ENCODE measurements at places on chromosomes 12 and 14. TPM values are rescaled to one million over a fixed set of nuclear protein-coding genes. Genes with fewer than 3 reads are reported as not detected.
A peak's percentile ranks its signal among the peaks of the same experiment; 100 is the strongest.

Gene EIF2S1
- 178 TPM for total RNA-seq

Gene MYF5
- not detected for total RNA-seq

Gene CLMN
- total RNA-seq, result 10.0 TPM

Gene TMPRSS12
- not detected for total RNA-seq

Gene CMA1
- total RNA-seq, result 1.2 TPM

Gene OTOGL
- 1.6 TPM for total RNA-seq

Gene PROX2
- not detected for total RNA-seq

Gene TMEM132C
- total RNA-seq, result 2.9 TPM

DNA sequence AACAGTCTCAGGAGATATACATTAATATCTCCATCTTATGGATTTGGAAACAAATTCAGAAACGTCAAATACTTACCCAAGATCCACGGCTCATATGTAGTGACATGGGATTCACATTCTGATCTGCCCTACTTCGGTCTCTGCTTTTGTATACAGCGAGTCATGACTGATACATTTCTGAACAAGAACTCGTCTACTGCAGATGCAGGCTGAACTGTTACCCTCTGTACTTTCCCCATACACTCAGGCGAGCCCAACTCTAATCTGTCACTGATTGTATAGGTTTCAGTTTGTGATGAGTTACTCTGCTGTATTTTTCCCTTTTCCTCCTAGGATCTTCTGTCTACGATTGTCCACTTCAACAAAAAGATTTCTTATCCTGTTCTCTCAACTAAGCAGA is 441.6 kb downstream of the CCDC91 start:
- no peaks in the 10 kb centered on the region for H3K27me3 ChIP-seq
- no peaks in the 10 kb centered on the region for H3K4me1 ChIP-seq
- no peaks in the 10 kb centered on the region for H3K36me3 ChIP-seq
- no peak for DNase-seq
- H3K4me3 ChIP-seq, result no peak overlapping the region

- H3K36me3 ChIP-seq, result no peaks in the 10 kb centered on the region
- peaks cover 29% of the 10 kb centered on the region for H3K4me1 ChIP-seq
- H3K4me3 ChIP-seq, result no peak overlapping the region
- no peak for DNase-seq
These were observed 30.9 kb downstream of the SLC35F4 start for GRCh38 chr14:57834961-57835360.

- no peak overlapping the region for H3K4me3 ChIP-seq
- no peaks in the 10 kb centered on the region for H3K27me3 ChIP-seq
- no peak overlapping the region for H3K27ac ChIP-seq
These were observed 525.8 kb upstream of the ATP2B1 start for GRCh38 chr12:90234472-90234871.

- H3K27ac ChIP-seq, result peak overlapping the region; percentile 86
- peak overlapping the region; percentile 68 for H3K4me3 ChIP-seq
- peaks cover 19% of the 10 kb centered on the region for H3K4me1 ChIP-seq
These were observed 814 bp downstream of the RAB2B start for GRCh38 chr14:21475767-21476522.

DNA sequence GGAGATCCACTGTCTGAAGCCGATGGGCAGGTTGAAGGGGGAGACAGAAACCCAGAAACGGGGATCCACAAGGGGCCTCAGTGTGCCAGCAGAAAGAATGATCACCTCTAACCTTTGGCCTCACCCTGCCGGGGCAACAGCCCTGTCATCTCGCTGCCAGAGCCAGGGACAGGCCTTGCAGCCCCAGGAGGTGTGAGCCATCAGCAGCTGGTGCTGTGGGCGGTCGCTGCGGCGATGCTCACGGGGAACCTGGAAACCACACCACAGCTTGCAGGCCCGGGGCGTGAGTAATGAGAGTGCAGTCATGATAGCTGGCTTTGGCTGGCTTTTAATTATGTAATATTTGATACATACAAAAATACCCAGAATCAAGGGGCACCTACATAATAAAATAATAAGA is 4.7 kb upstream of the TTC7B start:
- no peak overlapping the region for H3K27ac ChIP-seq
- H3K36me3 ChIP-seq, result no peaks in the 10 kb centered on the region
- DNase-seq, result no peak
- no peaks in the 10 kb centered on the region for H3K27me3 ChIP-seq

DNA sequence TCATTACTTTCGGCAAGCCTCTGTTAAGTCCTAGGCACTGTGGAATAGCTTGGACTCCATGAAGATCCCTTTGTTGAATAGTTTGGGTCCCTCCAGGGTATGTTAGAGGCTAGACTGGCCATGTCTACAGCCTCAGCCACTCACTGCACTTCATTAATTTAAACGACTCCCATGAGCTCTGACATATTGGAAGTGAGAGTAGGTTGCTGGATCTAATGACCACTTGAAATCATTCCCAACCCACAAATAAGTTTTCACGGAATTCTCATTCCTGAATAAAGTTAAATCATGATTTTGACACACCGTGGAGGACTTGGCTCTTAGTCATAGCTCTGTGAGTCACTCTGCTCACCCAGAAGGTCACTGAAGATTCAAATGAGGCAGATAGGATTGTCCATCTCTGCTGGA is 21.4 kb upstream of the APPL2 start:
- DNase-seq, result no peak
- no peaks in the 10 kb centered on the region for H3K36me3 ChIP-seq
- no peaks in the 10 kb centered on the region for H3K4me1 ChIP-seq
- H3K27me3 ChIP-seq, result peaks cover 16% of the 10 kb centered on the region

GRCh38 chr14:57831981-57832380 is 33.9 kb downstream of the SLC35F4 start:
- no peak for DNase-seq
- H3K27ac ChIP-seq, result no peak overlapping the region
- H3K4me1 ChIP-seq, result peaks cover 32% of the 10 kb centered on the region
- no peak overlapping the region for H3K4me3 ChIP-seq
- H3K36me3 ChIP-seq, result no peaks in the 10 kb centered on the region
- H3K27me3 ChIP-seq, result no peaks in the 10 kb centered on the region

DNA sequence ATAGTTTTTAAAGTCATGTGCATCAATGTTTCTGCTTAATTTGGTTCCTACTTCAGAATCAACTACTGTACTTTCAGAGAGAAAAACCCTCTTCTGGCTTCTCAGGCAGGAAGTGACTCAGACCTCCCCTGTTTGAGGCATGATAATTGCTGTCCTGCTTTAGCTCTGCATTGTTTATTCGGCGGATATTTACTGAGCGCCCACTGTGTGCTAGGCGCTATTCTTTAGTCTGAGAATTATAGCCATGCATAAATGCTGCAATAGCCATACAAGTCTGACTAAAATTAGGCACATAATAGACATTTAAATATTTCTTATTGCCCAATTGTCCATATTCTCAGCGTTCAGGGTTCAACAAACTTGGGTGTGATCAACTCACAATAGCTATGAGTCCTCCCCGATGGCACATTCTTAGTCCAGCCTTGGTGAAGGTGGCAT is 6.1 kb upstream of the AMIGO2 start:
- H3K36me3 ChIP-seq, result no peaks in the 10 kb centered on the region
- H3K4me1 ChIP-seq, result peaks cover 56% of the 10 kb centered on the region
- no peak for DNase-seq
- peak overlapping the region; percentile 7 for H3K27ac ChIP-seq

- no peak for DNase-seq
- no peaks in the 10 kb centered on the region for H3K36me3 ChIP-seq
- no peak overlapping the region for H3K4me3 ChIP-seq
- no peak overlapping the region for H3K27ac ChIP-seq
- no peaks in the 10 kb centered on the region for H3K27me3 ChIP-seq
These were observed 12.0 kb downstream of the AQP6 start for GRCh38 chr12:49984476-49985359.

GRCh38 chr14:96894966-96895365 is 97.8 kb downstream of the VRK1 start:
- no peak overlapping the region for H3K27ac ChIP-seq
- no peak for DNase-seq
- no peaks in the 10 kb centered on the region for H3K36me3 ChIP-seq
- no peaks in the 10 kb centered on the region for H3K4me1 ChIP-seq

DNA sequence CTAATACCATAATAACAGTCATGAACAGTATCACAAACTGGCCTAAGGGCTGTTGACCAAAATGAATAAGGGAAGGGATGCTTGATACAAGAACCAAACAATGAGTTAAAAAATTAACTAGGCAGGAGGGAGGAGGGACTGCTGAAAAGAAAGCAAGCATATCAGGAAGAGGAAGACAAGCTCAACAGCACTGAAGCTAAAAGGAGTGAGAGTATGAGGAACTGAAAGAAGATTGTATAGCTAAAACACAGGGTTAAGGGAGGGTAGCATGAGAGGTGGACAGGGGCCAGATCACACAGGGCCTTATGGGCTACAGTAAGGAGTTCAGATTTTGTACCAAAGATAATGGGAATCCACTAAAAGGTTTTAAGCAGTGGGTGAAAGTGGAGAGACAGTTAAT is 34.1 kb downstream of the ITGA7 start:
- H3K27me3 ChIP-seq, result no peaks in the 10 kb centered on the region
- no peaks in the 10 kb centered on the region for H3K4me1 ChIP-seq
- H3K27ac ChIP-seq, result no peak overlapping the region
- no peaks in the 10 kb centered on the region for H3K36me3 ChIP-seq

DNA sequence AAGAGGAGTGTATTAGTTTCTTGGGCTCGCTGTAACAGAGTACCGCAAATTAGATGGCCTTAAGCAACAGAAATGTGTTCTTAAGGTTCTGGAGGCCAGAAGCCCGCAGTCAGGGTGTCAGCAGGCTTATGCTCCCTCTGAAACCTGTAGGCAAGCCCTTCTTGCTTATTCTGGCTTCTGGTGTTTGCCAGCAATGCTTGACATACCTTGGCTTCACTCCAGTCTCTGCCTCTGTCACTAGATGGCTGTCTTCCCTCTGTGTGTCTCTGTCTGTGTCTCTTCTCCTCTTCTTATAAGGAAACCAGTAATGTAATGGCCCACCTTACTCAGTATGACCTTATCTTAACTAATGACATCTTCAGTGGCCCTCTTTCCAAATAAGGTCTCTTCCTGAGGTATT is 85.1 kb downstream of the DERA start:
- H3K27ac ChIP-seq, result no peak overlapping the region
- peaks cover 14% of the 10 kb centered on the region for H3K36me3 ChIP-seq
- H3K4me1 ChIP-seq, result no peaks in the 10 kb centered on the region

DNA sequence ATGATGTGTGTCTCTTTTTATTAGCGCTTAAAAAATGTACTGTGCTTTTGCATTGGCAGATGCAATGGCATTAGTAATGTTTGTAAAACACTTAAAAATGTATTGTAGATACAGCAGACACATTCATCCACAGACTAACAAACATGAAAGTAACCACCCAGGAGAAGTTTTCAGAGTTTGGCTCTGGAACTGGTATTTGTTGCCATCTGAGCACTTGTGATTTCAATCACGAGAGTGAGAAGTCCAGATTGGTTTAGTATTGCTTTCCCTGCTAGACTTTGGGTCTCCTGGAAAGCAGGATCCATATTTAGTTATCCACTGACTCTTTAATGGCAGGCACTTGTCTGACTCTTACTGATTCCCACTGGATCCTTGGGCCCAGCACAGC is 13.2 kb downstream of the RASSF8 start:
- no peak overlapping the region for H3K4me3 ChIP-seq
- no peak for DNase-seq
- no peaks in the 10 kb centered on the region for H3K36me3 ChIP-seq
- H3K4me1 ChIP-seq, result peaks cover 46% of the 10 kb centered on the region
- H3K27ac ChIP-seq, result peak overlapping the region; percentile 37

GRCh38 chr14:93375673-93376156 is 28.7 kb downstream of the COX8C start:
- no peak overlapping the region for H3K27ac ChIP-seq
- no peak for DNase-seq
- no peaks in the 10 kb centered on the region for H3K36me3 ChIP-seq
- no peaks in the 10 kb centered on the region for H3K4me1 ChIP-seq

DNA sequence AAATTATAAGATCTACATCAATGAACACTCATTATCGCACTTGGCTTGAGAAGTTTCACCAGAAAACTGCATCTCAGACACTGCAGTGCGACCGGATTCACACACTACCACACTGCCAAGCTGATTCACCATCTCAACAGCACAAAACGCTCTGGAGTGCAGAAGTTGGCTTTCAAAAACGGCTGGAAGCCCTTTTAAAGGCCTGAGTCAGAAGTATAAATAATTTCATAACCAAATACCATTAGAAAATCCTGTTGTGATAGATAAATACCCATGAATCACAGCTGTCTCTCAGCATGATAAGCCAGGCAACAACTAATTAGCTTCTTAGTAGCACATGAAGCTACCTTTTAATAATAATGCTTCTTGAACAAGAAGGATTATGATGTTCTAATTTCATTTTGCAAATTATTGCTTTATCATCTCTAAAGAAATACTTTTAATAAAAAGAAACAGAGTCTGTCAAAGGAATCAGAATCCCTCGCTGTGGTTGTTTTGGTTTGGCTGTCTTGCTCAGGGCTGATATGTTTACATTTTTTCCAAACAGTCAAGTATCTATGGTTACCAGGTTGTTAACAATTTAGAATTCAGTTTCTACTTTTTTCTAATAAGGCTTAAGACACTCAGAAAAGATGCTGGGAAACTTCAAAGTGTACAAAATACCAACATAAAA is 51.2 kb downstream of the SLC2A13 start:
- H3K36me3 ChIP-seq, result no peaks in the 10 kb centered on the region
- no peaks in the 10 kb centered on the region for H3K27me3 ChIP-seq

- H3K27ac ChIP-seq, result no peak overlapping the region
- H3K27me3 ChIP-seq, result no peaks in the 10 kb centered on the region
- no peaks in the 10 kb centered on the region for H3K36me3 ChIP-seq
- no peaks in the 10 kb centered on the region for H3K4me1 ChIP-seq
- H3K4me3 ChIP-seq, result no peak overlapping the region
These were observed 39.7 kb downstream of the RAD51B start for GRCh38 chr14:67859169-67859749.

- no peaks in the 10 kb centered on the region for H3K27me3 ChIP-seq
- H3K4me1 ChIP-seq, result no peaks in the 10 kb centered on the region
- no peaks in the 10 kb centered on the region for H3K36me3 ChIP-seq
- no peak for DNase-seq
- no peak overlapping the region for H3K4me3 ChIP-seq
- H3K27ac ChIP-seq, result no peak overlapping the region
These were observed 336.4 kb downstream of the FOXG1 start for GRCh38 chr14:29102996-29103395.

DNA sequence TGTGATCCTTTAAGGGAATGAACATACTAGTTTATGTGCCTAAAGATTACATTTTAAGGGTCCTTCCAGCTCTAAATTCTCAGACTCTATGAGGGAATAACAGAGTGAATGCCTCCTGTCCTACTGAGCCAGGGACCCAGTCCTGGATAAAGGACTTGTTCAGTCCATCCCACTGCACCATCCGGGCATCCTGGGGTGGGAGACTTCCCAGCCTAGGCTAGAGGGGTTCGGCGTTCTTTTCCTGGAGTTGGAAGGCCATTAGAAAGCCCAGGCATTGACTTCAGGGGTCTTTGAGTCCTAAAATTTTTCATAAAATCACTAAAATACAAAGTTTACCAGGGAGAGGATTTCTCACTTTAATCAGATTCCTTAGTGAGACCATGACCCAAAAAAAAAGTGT is 127.9 kb upstream of the FKBP4 start:
- H3K4me3 ChIP-seq, result no peak overlapping the region
- no peak for DNase-seq
- H3K27me3 ChIP-seq, result no peaks in the 10 kb centered on the region
- no peak overlapping the region for H3K27ac ChIP-seq
- H3K4me1 ChIP-seq, result no peaks in the 10 kb centered on the region
- peaks cover 84% of the 10 kb centered on the region for H3K36me3 ChIP-seq
